ENCODE measurements at places on chromosomes 3 and 15. TPM values are rescaled to one million over a fixed set of nuclear protein-coding genes. Genes with fewer than 3 reads are reported as not detected.

- no peak for DNase-seq
These were observed 195.7 kb downstream of the STT3B start for GRCh38 chr3:31728403-31728802.

DNA sequence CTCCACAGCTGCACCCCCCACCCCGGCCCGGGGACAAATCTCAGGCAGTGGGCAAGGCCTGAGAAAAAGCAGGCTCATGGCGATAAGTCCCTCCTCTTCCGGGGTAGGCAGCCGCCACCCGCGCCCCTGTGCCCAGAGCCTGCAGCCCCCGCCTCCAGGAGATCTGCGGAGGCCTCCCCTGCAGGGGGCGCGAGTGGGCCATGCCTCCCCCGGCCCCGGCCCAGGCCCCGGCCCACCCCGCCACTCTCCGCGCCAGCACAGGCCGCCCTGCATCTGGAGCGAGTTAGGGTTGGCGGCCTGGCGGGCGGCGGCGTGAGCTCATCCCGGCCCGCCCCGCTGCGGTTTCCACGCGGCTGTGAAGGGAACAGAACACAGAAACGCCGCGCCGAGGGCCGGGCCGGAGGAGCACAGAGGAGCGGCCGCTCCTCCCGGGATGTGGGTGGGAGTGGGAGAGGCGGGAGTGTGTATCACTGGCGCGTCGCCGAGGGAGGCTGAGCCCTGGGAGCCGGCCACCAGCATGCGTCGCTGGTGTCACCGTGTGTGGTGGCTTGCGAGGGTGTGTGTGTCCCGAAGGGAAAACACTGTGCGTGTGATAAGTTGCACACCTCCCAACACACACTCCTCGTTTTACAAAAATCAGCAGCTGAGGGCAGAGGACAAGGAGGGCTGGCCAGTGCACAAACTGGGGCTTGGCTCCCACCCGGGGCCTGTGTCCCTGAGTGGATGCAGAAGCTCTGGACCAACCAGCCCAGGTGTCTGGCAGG, 17.2 kb downstream of the MYL3 start:
- peak; percentile 73 for DNase-seq

DNA sequence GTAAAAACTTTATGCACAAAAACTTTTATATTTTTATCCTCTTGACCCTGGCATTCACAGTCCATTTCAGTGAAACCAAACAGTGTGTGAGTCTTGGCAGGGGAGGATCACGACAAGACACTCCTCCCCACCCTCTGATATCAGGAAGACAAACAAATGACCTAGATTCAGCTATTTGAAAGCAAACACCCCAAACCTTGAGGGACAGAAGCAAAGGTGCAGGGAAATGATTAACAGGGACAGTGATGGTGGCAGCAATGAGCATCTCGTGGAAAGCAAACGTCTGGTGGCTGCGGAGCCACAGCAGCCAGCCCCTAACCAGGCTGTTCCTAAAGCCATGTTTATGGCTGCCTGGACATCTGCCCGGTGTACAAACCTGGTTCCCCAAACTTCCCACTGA, 52.1 kb downstream of the FSIP1 start:
- no peak for DNase-seq

DNA sequence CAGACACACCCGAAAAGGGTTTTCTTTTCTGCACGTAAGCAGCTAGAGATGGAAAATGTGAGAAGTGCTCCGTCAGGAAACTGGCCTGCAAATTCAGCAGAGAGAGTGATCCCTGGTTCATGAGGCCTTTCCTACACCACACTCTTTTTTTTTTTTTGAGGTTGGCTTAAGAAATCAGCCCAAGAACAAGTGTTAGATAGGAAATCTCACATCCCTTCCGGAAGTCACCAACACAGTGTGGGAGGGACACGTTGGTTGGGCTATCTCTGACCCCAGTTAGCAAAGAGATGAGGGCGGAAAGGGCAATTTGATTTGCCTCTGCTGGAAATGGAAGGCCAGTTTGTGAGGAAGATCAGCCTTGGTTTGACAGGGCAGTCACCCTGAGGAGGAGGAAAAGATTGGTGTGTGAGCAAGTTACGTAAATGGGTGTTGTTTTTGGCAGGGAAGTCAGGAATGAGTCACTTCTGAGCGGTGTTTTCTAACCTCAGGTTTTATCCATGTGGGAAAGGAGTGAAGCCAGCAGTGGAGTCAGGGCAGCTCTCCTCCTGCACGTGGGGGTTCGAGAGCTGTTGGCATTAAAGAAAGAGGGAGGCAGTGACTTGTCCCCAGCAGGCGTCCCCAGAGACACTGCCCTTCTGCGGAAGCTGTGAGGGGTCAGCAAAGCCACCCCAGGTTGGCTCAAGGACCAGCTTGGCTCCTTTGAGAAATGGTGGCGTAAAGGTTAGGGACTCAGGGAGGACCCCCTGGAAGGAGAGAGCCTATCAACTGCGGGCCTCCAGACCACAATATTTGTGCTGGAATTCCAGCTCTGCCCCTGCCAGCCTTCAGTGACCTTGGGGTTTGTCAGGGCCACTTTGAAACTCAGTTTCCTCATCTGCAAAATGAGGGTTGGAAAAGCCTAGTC, 237.6 kb upstream of the BHLHE40 start:
- DNase-seq, result no peak

DNA sequence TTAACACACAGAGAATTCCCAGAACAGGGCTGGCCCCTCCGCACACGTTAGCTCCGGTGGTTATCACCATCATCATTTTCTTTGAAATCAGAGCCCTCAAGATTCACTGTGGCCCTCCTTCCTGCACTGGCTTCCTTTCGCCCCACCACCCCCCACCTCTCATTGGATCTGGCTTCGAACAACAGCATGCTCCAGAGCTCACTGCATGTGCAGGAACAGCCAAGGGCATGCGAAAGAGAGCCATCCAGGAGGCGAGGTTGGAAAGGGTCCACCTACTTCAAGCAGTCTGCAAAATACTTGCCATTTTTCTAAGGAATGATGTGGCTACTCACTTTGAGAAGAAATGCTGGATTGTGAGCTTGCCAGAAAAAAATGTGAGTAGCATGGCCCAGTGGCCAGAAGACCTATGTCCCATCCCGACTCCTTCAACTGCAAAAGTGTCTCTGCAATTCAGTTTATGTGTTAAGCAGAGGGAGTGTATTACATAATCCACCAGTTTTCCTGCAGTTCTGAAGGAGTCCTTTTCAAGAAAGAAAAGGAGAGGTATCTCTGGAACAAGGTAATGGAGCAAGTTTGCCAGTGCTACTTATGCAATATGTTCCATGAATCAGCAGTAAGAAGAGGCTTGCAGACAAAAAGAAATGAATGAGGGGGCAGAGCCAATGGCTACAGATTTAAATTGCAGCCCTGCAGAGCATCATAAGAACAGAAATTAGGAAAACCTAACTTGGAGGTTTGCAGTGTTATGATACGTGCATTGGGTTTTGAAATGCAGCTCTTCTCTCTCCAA, 92.8 kb downstream of the OCA2 start:
- no peak for DNase-seq

Gene ZNF80
- 1.1 TPM for total RNA-seq

Gene ZNF660
- total RNA-seq, result 0.06 TPM

Gene CACNA2D3
- total RNA-seq, result not detected

Gene CELSR3
- total RNA-seq, result 3.3 TPM

Gene ALDH1A3
- not detected for total RNA-seq

DNA sequence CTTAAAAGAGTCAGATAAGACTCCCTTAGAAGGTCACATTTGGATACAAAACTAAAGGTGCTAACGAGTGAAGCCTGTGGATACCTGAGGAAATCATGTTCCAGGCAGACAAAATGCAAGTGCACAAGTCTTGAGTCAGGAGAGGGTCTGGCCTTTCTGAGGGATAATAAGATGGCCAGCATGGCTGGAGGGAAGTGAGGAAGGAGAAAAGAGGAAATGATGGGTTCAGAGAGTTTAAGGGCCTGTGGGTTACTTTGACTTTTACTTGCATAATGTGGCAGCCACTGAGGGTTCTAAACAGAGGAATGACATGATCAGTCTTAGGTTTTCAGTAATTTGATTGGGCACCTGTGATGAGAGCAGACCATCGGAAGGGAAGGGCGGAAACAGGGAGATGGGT, 3.5 kb upstream of the ROPN1B start:
- no peak for DNase-seq

Gene APEH
- total RNA-seq, result 130 TPM

DNA sequence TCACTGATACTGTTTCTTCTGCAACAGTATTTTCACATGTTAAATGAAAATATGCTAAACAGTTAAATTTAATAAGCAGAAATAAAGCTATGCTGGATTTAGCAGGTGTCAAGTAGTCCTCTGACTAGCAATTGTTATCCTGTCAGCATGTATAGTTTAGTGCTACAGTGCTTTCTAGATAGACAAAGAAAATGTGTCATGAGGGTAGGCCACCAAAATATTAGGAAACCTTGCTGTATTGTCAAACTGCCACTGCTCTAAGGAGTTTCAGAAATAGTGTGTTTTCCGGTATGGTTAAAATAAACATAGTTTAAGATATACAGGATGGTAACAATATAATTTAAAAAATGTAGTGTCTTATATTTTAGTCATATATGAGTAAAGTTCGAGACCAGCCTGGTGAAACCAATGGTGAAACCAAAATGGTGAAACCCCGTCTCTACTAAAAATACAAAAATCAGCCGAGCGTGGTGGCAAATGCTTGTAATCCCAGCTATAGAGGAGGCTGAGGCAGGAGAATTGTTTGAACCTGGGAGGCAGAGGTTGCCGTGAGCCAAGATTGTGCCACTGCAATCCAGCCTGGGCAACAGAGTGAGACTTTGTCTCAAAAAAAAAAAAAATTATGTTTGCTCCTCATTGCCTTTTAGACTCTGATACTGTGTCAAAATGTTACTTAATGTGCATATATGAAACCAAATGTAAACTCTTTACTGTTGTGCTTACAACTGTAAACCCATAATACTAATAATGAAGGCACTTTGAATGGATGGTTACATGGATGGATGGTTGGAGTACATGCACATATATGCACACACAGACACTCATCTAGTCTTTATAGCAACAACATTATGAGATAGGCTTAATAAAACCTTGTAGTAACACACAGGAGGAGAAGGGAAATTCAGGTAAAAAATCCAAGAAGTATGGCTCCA, 204.8 kb downstream of the RSRC1 start:
- no peak for DNase-seq

GRCh38 chr15:39699516-39700374, 82.9 kb downstream of the FSIP1 start:
- no peak for DNase-seq

DNA sequence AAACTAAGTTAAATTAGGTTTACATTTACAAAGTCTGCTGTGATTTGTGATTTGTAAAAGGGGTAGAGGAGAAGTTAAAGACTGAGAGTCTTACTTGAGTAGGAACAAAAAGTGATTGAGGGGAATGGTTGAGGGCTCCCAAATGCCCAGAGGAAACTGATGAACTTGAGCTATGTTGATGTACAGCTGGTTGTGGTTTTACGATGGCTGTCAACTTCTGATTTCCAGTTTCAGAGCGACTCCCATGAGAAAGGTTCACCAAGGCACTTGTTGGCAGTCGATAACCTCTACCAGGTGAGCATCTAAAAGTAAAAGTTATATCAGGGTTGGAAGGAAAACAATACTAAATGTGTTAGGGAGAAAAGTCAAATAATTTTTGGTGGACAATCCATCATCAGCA, 91.0 kb downstream of the XRN1 start:
- DNase-seq, result no peak

- DNase-seq, result no peak
These were observed 114.3 kb downstream of the CORO2B start for GRCh38 chr15:68693071-68693470.

Gene TM4SF1
- not detected for total RNA-seq

- no peak for DNase-seq
These were observed 47.7 kb downstream of the TUSC7 start for GRCh38 chr3:116757315-116757714.
